ENCODE measurements at places on chromosomes 16 and 17. TPM values are rescaled to one million over a fixed set of nuclear protein-coding genes. Genes with fewer than 3 reads are reported as not detected.

The CENPT gene
- total RNA-seq: 32.7 TPM

The SLC6A4 gene
- 2.3 TPM for total RNA-seq

The ARL2BP gene
- 84.8 TPM for total RNA-seq

The KRT25 gene
- not detected for total RNA-seq

The ATP1B2 gene
- total RNA-seq: 0.93 TPM

The NXPH3 gene
- 1.1 TPM for total RNA-seq

The ZFP3 gene
- 1.4 TPM for total RNA-seq

The SLC2A4 gene
- total RNA-seq: 0.23 TPM

The OR1F1 gene
- total RNA-seq: not detected

The ACSM2B gene
- not detected for total RNA-seq

The CACNG5 gene
- not detected for total RNA-seq

The SLC5A10 gene
- total RNA-seq: not detected

The SLC38A8 gene
- not detected for total RNA-seq

The PRSS8 gene
- 0.12 TPM for total RNA-seq

The ATP2A1 gene
- 0.17 TPM for total RNA-seq

The HSD11B2 gene
- 0.34 TPM for total RNA-seq

The NETO2 gene
- total RNA-seq: 16.6 TPM

The TM4SF5 gene
- total RNA-seq: not detected

The HS3ST4 gene
- total RNA-seq: not detected

The LCAT gene
- total RNA-seq: 7.1 TPM

The CX3CL1 gene
- total RNA-seq: 0.09 TPM

The GNAO1 gene
- total RNA-seq: 0.34 TPM

Data from pericardium fibroblast (primary cell).